ENCODE measurements at places on chromosomes 7 and 10.

DNA sequence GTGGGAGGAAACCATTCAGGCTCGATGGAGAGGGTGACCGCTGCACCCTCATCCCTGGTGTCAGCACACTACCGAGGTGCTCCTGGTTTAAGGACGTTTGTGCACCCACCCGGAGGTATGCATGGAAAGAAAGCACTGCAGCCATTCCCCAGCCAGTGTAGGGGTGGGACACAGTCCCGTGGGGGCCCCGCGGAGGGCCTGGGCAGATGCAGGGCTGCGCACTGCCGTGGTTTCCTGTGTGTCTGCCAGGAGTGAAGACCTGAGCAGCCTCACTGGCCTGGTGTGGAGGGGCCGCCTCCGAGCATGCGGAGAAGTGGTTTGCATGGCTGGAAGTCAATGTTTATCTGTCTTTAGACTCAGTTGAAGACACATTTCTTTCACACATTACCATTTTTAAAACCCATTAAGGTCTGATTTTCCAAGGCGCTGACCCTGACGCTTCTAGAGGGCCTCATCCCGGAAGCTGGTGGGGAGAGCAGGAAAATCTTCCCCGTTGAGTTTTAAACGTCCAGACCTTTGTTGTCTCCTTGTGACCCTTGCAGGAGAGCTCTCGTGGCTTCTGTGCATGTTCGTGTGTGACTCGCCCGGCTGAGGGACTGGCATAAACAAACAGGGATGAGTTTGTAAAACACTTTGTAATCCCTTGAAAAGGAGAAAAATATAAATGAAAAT is 188.1 kb downstream of the MGMT start:
- no peak for DNase-seq

- DNase-seq = no peak
Measured at GRCh38 chr10:26573674-26574073, 123.8 kb upstream of the PDSS1 start.

DNA sequence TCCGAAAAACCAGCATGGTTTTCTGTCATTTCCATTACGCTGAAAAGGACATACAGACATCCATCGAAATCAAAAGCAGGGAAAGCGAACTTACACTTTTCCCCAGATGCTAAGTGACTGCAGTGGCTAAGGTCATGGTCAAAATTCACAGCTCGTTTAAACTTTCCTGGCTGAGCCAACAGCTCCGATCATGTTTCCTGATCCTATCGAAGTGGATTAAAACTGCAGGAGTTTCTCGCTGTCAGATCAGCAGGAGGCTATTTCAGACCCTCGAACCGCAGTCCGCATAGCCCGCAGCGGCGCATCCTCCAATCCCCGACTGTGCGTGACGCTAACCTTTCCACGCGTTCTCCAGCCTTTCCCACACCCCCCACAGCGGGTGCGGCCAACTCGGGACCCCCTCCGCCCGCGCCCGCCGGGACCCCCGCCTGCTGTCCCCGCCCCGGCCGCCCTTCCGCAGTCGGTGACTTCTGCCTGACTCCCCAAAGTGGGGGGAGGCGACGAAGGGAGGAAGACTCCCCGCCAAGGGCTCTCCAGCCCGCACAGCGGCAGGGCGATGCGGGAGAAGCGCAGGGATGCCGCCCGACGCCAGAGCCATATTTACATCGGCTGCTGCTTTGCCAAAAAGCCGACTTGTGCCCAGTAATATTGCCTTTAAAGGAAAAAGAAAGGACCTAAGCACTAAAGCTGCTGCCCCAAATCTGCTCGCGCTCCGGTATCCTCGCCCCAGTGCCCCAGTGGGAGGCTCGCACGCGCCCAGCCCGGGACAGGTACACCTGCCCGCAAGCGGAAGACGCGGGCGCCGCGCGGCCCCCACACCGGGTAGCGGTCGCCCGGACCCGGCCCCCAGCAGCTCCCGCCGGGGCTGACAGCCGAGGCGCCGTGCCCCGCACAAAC is 1.2 kb downstream of the PIP4K2A start:
- DNase-seq = no peak

- no peak for DNase-seq
Measured at GRCh38 chr10:131000244-131000643, 311.3 kb downstream of the TCERG1L start.

DNA sequence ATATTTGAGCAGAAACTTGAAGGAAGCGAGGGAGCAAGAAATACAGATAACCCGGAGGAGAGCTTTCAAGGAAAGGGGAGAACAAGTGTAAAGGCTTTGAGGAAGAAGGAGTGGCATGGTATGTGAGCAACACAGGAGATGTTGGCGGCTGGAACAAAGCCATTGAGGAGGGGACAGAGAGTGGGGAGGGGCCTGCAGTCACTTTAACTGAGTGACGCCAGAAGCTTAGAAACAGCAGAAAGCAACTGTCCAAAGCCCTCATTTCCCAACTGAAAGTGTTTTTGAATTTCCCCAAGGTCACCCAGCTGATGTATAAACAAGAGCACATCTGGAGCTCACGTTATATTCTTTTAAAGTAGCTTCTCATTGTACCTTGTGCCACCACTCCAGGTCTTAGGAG is 19.1 kb downstream of the AUTS2 start:
- no peak for DNase-seq
